ENCODE measurements at places on chromosomes 7 and 10.

GRCh38 chr7:18020138-18020715 lies 7.4 kb downstream of the PRPS1L1 start:
- DNase-seq: no peak

DNA sequence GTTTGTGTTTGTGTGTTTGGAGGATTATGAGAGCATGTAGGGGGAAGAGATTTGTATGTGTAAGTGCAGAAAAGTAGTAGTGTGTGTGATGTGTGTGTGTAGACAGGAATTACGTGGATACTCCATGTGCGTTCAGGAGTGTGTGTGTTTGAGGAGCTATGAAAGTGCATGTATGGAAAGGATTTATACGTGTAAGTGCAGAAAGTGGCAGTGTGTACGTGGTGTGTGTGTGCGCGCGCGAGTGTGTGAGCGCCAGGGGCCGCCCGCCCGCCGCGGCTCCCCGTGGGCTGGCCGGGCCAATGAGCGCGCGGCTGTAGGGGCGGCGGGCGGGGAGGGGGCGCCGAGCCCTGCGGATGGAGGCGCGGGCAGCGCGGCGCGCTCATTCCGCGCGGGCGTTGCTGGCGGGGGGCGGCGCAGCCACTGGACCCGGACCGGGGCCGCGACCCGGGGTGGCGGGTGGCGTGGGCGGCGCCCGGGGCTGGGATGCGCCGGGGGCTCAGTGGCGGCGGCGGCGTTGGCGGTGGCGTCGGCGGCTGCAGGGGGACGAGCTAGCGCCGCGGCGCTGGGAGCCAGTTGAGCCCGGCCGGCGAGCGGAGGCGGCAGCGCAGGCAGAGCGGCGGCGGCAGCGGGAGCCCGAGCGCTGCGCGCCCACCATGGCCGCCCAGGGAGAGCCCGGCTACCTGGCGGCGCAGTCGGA lies at the start of gene BICC1:
Gene BICC1, plus strand, starts transcription at position 382 of the 697 bp plus-strand sequence. Its CDS starts 272 bp downstream, at position 654.
- no peak for DNase-seq

DNA sequence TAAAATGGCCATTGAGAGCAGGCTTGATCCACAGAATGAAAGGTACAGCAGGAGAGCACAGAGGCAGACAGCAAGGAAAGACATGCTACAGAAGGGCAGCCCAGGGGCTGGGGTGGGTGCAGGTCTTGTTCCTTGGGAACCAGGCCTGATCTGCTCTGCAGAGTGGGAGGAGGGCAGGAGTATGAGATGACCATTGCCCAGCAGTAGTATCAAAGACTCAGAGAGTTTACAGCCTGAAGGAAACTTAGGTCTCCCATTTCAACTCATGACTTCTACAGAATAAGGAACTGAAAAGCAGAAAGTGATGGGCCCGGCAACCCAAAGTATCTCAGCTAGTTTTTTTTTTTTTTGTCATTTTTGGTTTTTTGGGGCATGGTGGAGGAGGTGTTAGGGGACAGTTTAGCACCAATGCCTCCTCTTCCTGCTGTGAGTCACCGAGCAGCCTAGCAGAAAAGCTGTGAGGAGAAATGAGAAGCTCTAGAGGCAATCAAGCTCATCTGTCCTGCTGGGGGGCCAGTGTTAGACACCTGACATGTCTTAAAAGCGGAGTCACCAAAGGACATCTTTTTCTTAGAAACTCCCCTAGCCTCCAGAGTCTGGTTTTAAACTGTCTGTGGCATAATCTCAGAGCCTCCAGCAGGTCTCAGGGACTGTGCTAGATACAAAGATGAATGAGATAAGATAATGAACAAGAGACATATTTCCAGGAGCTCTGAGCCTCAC lies 34.3 kb upstream of the HERPUD2 start:
- DNase-seq: no peak

- no peak for DNase-seq
Observed at GRCh38 chr7:69166979-69167516, 431.2 kb upstream of the AUTS2 start.

- DNase-seq: no peak
Observed at GRCh38 chr7:39459636-39460035, 106.6 kb upstream of the YAE1 start.

DNA sequence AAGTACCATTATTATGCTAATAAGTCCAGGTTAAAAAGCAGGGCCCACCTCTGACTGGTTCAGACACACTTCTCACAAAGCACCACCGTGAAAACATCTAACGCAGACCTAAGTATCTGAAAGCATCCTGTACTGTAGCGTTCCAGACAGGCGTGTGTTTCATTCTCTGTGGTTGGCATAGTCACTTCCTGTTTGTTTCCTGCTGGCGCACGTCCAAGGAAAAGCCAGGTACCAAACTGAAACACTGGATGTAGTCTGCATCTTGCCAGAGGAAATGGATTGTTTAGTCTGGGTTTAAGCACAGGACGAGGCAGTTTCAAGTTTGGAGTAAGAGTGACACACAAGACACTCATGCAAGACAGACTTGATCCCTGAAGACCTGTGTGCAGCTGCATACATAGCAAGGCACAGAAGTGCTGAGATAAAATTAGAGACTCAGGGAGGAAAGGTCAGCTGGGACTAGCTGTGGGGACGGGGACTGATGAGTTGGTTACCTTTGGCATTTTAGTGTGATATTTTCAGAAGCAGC lies 23.3 kb downstream of the BPGM start:
- peak; percentile 60 for DNase-seq

GRCh38 chr7:140448781-140449480 lies 30.4 kb downstream of the MKRN1 start:
- no peak for DNase-seq

- DNase-seq: no peak
Observed at GRCh38 chr10:130243015-130243414, 106.8 kb downstream of the GLRX3 start.

DNA sequence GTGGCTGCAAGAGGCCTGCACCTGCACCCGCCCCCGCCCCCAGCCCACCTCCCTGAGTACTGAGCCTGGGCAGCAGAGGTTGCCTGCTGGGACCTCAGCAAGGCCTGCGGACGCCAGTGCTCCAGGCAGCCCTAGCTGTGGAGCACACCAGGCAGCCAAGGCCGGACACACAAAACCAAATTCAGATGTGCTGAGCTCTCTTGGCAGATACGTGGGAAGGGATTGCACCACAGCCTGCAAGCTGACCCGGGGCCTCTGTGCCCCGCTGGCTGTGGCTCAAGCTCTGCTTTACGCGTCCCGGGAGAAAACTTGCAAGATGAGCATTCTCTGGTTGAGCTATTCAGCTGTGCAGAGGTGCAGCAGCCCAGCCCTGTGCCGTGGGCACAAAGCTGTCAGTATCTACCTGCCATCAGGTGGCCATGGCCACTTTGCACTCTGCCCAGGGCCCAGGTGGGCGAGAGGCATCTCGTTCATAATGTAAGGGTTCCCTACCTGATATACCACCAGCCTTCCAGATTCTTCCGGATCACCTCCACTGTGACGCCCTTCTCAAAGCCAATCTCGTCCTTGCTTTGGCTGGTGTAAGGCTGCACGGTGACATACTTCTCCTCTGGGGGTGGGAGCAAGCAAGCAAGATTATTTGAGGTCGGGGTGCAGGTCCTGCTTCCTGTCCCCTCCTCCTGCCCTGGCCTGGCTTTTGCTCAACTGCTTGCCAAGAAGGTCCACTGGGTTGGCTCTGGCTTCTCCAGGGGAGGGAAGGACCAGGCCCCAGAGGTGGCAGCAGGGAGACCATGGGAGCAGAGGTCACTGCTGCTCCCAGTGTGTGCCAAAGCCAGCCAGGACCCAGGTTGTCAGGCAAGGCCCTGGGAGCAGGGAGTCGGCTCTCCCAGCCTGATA lies 123.4 kb downstream of the NEURL1 start:
- no peak for DNase-seq

- DNase-seq: no peak
Observed at GRCh38 chr10:124997771-124998623, 56.1 kb downstream of the ZRANB1 start.

- DNase-seq: peak; percentile 38
Observed at GRCh38 chr10:17025444-17026295, 103.9 kb downstream of the CUBN start.

- DNase-seq: no peak
Observed at GRCh38 chr10:68208424-68209042, 23.4 kb downstream of the ATOH7 start.

GRCh38 chr7:116173051-116174028 lies 37.0 kb upstream of the TES start:
- DNase-seq: no peak

Measured in activated naive CD8-positive, alpha-beta T cell treated with anti-CD3 and anti-CD28 coated beads, Interleukin-2, amount 50 U/mL, for 16 hours (primary cell).